Hematopoietic multipotent progenitor cell treated with erythropoietin and hydrocortisone succinate and interleukin-3 and kit ligand, for 17 days (in vitro differentiated cells): ENCODE measurements at places on chromosomes 6 and 20.

- no peak for DNase-seq
These were observed 218.1 kb downstream of the LRFN2 start for GRCh38 chr6:40369042-40369441.

GRCh38 chr6:165515963-165516624, 146.9 kb downstream of the PDE10A start:
- no peak for DNase-seq

DNA sequence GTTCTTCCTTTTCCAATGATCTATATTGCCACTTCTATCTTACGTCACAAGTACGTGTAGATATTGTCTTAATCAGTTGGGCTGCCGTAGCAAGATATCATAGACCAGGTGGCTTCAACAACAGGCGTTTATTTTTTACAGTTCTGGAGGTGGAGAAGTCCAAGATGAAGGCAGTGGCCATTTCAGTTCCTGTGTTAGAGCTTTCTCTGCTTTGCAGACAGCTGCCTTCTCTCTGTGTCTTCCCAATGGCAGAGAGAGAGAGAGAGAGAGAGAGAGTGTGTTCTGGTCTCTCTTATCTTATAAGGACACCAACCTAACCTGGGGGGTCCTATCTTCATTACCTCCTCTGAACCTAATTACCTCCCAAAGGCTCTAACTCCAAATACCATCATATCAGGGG, 8.3 kb downstream of the HSF2 start:
- no peak for DNase-seq

- DNase-seq = no peak
These were observed 37.8 kb downstream of the SLX4IP start for GRCh38 chr20:10472871-10473270.

GRCh38 chr20:59958123-59958522, at the start of gene CDH26:
Gene CDH26, plus strand, starts transcription at chr20:59958423. Its CDS starts 304 bp downstream, at chr20:59958727.
- DNase-seq = no peak

- no peak for DNase-seq
These were observed 62.3 kb downstream of the TRMT6 start for GRCh38 chr20:5888041-5888440.

DNA sequence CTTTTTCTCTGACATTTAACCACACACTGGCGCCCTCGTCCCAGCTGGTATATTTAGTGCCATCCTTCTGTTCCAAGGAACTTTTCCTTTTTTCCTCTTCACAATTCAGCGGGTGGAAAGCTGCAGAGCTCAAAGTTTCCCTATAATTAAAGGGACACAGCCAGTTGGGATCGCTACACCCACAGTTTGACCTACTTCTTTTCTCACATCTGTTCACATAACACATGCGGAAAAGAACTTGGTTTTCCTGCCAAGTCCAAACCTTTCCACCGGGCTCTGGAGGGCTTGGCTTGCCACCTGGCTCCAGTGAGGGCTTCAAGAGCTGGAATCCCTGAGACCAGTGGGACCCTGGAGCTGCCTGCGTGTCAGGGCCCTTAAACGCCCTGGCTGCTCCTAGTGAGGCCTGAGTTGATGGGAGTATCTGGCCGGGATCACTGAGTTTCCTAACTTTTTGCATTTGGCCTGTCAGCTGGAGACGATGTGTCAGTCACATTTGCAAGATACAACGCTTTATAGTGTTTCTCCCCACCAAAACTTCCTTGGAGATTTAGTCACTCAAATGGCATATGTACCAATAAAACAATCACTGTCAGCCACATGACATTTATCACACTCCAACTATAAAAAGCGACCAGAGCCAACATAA, 176.0 kb downstream of the SASH1 start:
- no peak for DNase-seq

GRCh38 chr6:20102397-20103073, 109.7 kb downstream of the MBOAT1 start:
- no peak for DNase-seq

DNA sequence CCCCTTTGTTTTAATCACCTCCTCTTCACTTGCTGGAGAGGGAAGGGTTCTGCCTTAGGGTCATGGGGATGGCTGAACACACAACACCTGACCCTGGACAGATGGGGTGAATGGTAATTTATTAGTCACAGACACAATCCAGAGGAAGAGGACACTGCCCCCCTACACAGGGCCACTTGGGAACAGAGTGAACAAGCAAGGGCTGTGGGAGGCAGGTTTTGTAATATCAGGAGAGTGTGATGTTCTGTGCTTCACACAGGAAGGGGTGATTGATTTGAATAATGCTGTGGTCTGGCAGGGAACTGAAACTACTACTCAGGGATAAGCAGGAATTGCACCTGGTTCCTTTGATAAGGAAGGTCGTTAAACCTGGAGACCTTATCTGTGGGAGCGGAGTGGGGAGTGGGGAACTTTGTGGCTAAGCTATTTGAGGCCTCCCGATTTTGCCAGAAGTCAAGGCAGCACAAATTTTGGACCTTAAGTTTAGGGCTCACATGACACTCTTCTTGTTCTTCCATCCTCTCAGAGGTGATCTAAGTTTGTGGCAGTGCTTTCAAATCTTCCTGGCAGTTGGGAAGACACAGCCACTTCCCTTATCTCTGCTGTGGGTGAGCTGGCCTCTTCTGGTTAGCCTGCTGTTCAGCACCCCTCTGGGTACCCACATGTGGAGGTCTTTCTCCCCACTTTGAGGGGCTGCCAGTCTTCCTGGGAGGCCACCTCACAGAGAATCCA, 77.8 kb downstream of the CD164 start:
- DNase-seq = peak; percentile 46

GRCh38 chr6:111027219-111027618, 45.4 kb downstream of the RPF2 start:
- peak; percentile 12 for DNase-seq

- DNase-seq = no peak
These were observed 31.9 kb downstream of the TTI1 start for GRCh38 chr20:38001173-38001875.

GRCh38 chr20:34363465-34364222, 571 bp downstream of the ITCH start:
- DNase-seq = no peak

DNA sequence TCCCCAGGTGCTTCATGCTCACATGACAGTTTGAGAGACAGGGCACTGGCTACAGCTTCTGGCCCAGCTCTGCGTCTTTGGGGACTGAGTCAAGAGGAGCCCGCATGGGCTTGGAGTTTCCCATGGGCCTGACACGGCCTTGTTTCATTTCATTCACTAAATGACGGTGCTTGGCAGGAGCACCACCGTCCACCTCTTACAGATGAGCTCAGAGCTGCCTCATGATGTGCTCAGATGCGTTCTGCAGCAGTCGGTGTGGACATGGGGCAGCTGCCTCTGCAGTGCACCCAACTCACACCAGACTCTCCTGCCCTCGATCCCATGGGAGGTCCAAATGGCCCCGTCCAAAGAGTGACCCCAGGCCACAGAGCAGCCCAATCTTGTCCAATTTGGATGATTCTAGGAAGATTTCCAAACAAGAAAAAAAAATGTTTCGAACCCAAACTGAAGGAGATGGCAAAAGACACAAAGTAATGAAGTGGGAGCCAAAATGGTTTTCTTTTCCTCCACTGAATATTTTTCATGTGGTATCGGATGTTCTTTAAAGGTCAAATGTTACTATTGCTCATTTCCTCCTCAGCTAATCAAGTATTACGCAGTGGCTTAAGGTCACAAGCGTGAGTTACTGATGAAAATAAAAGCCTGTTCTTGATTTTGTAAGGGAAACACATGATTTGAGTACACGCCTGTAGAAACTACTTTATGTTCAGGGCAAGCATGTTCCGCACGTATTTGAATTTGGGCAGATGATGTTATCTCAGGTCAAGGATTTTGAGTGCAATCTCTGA, 524.2 kb downstream of the CDH26 start:
- no peak for DNase-seq

- no peak for DNase-seq
These were observed 24.9 kb upstream of the CFAP206 start for GRCh38 chr6:87382861-87383260.

- DNase-seq = no peak
These were observed 40.3 kb downstream of the PRDM1 start for GRCh38 chr6:106126482-106126881.

GRCh38 chr6:161424421-161424820, 150.6 kb upstream of the AGPAT4 start:
- DNase-seq = no peak

- peak; percentile 91 for DNase-seq
These were observed 6.3 kb downstream of the ZKSCAN3 start for GRCh38 chr6:28355743-28356665.

DNA sequence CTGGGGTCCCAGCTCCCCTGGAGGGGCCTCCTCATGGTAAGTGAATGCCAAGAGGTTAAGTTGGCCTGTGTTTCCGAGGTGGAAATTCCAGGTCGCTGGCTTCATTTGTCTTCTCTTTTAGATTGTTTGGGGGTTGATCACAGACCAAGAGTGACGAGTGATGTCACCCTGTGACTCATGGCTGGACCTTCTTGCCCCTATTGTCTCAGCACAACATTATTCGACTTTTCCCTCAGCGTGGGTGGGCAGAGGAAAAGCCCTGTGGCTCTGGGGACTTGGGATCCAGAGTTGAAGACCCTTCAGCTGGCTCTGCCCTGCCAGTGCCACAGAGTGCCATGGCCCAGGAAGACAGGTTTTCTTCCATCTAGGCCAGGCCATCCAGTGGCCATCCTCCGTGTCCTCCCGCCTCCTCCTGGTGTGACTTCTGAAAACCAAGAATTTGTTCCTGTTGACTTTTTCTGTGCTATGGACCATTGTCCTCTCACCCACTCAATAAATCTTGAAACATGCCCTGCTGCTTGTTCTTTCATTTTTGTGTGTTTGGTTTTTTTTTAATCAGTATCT, 15.4 kb upstream of the SNHG17 start:
- no peak for DNase-seq

DNA sequence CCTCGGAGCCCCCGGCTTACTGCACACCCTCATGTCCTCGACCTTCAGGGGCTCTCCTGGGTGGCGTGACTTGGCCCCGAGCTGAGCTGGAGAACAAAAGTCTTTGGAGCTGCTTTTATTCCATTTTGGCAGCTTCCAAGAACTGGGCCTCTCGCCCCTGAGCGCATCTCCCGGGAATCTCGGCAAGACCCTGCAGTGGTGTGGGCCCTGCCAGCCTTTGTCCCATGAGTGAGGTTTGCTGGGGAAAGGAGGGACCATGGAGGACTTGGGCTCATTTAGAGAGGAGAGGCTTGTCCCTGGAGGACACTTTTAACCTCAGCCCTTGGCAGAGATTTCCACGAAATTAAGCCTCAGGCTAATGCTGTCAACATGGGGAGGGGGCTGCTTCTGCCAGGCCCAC, 62.3 kb upstream of the SLCO4A1 start:
- no peak for DNase-seq

- DNase-seq = no peak
These were observed 5.5 kb downstream of the LRRN4 start for GRCh38 chr20:6048391-6048790.

DNA sequence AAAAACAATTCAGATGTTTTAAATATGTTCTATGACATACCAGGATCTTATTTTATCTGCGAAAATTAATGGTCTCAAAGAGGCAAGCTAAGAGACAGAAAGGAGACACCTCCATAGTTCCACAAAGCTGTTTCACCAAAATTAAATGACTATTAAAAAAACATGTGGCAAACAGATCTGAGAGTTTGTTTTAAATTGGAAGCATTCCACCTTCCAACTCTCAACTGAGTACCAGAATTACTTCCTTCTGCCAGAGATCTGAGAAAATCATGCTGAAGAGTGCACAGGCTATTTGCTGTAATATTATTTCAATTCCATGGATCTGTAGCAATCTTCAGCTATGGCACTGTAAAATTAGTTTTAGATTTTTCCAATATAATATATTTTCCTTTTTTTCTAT, 669.5 kb upstream of the MARCKS start:
- no peak for DNase-seq

DNA sequence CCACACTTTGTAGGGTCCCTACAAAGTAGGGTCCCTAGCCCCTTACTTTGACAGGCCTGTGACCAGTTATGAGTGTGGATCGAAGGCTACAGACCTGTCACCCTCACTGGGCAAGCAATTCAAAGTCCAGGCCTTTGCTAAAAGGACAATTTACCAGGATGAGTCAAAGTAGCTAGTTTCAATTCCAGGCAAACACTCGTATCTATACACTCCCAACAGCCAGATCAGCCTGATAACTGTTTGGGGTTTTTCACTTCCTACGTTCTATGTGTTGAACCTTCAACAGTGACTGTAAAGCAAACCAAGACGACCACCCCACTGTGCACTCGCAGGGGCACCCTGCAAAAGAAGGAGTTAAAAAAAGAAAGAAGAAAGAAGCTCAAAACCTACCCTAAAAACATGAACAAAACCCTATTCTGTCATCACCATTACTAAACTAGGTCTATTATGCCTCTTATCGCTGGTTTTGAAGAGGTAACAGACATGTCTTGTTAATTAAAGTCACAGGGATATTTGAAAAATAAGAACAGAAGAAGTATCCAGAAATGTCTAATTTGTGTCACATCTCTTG, 3.2 kb downstream of the GFOD1 start:
- no peak for DNase-seq

DNA sequence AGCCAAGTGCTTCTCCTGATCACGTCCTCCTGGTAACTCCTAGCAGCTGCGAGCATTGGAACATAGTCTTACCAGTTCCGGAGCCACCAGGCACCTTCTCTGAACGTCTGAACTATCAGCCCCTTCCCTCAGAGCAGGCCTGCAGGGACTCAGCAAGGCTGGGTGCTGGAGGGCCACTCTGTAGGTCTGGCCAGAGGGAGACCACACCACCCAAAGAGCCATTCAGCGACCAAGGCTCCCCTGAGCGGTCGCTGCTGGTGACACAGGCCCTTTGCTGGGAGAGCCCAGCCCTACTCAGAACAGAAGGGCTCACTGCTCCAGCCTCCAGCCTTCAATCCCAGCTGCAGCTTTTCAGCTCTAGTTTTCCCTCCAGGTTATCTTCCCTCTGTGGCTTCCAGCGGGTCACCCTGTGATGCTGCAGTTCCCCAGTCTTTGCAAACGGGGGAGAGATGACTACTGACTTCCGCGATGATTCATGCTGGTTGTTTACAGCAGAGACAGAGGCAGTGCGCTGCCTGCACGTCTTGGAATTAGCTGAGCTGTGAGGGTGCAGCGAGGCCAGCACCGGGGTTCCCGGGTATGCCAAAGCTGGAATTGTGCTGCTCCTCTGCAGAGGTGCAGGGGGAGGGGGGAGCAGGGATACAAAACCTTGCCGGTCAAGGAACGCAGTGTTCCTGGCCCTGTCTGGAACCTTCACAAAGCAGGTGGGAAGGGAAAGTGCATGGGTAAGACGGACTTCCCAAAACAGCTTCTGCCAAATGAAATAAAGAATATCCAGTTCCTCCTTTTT, 161.4 kb downstream of the LY86 start:
- peak; percentile 42 for DNase-seq

DNA sequence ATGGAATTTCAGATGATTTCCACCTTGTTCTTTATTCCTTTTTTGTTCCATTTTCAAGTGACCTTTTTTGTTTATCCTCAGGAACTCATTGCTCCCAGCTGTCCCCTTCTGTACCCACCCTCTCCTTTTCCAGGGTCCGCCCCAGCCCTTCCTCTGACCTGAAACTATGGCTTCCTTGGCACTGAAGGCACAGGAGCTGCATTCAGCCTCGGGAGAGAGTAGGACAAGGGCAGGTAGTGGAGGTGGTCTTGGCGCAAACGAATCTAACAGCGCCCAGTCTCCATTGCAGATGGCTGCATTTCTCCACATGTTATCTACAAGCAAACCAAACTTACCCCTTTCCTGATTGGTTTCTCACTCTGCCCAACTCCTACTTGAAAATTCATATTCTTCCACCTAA, 8.8 kb upstream of the ULBP2 start:
- DNase-seq = no peak
